ENCODE measurements at places on chromosomes 13 and 19.

DNA sequence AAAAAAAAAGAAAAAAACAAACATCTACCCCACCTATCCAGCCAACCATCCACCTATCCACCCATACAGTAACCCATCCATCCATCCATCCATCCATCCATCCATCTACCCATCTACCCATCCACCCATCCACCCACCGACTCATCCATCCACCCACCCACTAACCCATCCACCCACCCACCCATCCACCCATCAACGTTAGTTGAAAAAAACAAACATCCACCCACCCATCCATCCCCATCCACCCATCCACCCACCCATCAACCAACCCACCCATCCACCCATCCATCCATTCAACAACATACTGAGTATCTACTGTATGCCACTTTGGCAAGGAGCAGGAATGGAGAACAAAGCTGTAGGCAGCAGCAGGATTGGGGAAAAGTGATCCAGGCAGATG lies 6.1 kb upstream of the AP3D1 start:
- no peak for DNase-seq

DNA sequence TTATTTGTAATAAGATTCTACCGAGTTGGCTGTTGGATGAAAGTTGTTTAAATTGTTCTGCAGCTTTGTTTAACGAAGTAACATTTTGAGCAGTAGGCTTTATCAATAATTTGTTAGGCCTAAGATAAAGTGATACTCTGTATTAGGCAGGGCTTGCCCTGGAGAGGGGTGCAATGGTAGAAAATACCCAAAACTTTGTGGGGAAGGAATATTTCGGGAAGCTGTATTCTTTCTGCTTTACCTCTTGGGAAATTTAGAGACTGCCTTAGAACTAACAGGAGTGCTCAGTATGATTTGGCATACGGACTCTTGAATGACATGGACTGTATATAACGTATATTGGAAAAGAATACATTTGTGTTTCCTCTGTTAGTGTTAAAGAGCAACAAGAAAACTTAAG lies 2.5 kb downstream of the PDS5B start:
- no peak for DNase-seq

GRCh38 chr13:51913421-51914136 lies 51.8 kb downstream of the CCDC70 start:
- DNase-seq: no peak

- no peak for DNase-seq
Observed at GRCh38 chr19:51224163-51224641, 678 bp upstream of the CD33 start.

DNA sequence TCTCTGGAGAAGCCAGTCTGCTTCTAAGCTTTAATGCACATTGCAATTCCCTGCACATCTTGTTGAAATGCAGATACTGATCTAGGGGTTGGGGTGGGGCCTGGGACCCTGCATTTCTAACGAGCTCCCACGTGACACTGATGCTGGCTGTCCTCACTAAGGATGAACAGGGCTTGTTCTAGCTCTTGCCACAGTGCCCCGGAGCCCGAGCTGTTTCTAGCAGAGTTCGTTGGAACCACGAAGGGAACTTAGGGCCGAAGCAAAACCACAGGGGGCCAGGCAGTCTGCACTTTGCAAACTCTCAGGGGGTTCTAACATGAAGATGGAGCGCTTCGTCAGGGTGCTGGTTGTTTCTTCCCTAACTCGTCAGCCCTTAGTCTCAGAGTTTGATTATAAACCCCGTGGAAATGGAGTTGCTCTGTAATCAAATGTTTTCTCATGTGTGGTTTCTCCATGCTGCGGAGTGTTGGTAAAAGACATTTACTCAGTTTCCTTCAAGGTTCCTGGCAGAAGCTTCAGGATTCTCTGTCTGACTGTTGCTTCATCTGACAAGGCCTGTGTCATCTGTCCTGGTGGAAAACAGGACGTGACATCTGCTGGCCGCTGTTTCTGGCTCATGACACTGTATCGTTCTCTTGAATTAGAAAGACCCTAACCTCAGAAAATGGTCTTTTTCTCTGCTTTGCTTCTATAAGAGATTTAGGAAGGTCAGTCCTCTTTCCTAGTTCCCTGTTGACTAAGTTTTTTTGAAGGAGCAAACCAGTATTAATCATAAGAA lies 221.5 kb downstream of the TEX29 start:
- DNase-seq: no peak

DNA sequence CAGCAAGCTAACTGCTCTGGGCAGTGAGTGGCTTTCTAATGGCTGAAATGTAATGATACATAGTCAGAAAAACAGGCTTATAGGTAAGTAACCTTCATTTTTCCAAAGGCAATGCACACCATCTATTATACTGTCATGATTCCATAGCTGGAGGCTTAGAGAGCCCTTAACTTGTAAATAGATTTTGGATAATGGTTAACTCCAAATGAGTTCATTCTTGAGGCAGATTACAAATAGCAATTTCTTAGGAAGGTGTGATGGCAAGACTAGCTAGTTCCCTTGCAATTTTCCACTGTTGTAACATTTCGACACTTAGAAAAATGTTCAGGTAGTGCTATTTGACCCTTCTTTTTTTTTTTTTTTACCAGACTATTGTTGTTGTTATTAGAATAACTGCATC lies 789.8 kb upstream of the PCDH9 start:
- DNase-seq: no peak

GRCh38 chr19:32708457-32708856 lies 11.1 kb upstream of the TDRD12 start:
- no peak for DNase-seq

GRCh38 chr13:42971691-42972347 lies 20.2 kb downstream of the EPSTI1 start:
- DNase-seq: no peak

- DNase-seq: no peak
Observed at GRCh38 chr19:1183543-1184172, 9.6 kb upstream of the SBNO2 start.

GRCh38 chr19:48186015-48186414 lies 15.5 kb downstream of the ZSWIM9 start:
- DNase-seq: no peak

DNA sequence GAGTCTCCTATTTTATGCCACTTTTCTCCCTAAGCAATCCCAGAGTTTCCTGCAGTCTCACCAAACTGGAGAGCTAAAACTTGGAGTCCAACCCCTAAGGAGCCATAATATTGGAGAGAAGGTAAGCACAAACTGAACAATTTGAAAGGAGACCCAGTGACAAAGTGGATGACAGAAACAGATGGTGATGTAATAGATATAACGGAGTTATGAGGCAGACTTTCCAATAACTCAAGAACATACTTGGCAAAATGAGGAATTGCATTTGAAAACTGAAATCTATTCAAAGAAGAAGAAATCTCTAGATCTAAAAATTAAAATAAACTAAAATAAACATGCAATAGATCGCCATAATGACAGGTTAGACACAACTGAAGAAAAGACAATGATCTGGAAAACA lies 200.9 kb upstream of the MIR17HG start:
- no peak for DNase-seq

- no peak for DNase-seq
Observed at GRCh38 chr13:45678282-45678681, 23.8 kb upstream of the CBY2 start.

GRCh38 chr13:102401265-102401664 lies 583 bp downstream of the FGF14 start:
- no peak for DNase-seq

- DNase-seq: no peak
Observed at GRCh38 chr13:60379837-60380565, 17.0 kb upstream of the TDRD3 start.

DNA sequence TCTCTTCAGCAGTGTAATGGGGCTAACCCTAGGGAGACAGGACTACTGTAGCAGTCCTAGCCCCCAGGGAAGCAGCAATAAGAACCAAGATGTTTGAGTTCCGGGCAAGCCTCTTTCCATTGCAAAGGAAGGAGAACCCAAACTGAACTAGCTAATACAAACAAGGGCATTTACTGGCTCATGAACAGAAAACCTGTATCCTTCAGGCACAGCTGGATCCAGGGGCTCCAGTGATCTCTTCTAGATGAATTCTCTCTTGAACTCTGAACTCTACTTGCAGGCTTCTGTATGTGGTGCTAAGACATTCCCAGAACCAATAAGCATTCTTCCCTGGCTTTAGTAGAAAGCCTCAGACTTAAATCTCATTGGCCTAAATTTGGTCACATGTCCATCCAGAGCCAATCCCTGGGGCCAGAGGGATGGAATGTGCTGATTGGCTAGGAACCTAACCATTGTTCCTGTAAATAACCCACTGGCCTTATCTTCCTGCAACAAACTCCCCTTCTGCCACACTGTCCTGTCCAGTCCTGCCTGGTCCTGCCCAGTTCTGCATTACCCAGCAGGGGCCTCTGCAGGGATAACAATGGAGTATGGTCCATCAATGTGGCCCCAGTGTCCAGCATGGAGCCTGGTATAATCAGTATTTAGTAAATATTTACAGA lies 3.9 kb upstream of the PODNL1 start:
- DNase-seq: no peak

GRCh38 chr13:109371066-109371465 lies 415.3 kb downstream of the IRS2 start:
- DNase-seq: no peak

GRCh38 chr19:10621966-10622365 lies 3.4 kb upstream of the SLC44A2 start:
- DNase-seq: no peak

GRCh38 chr13:44806826-44807225 lies 182.4 kb downstream of the NUFIP1 start:
- DNase-seq: no peak

DNA sequence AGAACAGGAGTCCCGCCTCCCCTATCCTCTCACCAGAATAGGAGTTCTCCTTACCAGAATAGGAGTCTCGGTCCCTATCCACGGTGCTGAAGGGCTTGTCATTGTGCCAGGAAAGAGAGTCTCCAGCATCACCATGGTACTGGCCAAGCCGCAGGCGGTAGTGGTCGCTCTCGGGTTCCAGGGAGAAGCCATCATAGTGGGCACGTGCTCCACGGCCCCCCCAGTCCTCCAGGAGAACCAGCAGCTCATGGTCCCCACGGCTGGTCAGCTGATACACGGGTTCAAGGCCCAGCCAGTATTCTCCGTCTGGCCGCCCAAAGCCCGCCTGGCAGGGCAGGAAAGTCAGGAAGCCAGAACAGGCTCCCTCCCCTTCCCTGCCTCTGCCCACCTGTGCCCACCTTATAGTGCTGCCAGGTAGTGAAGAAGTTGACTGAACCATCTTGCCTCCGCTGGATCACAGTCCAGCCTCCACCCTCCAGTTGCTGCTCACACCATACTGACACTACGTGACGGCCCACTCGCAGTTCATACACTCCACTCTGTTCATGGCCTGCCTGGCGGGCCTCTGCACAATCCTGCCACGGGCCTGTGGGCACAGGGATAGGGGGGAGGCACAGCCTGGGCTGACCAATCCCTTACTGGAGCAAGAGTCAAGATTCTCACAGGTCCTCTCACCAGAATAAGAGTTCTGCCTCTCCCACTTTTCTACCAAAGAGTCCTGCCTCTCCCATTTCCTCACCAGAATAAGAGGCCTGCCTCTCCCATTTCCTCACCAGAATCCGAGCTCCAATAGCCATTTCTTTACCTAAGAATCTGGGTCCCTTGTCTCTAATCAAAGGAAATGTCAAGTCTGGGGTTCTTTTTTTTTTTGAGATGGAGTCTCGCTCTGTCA lies 7.4 kb downstream of the SHFL start:
- no peak for DNase-seq

GRCh38 chr13:80070024-80070703 lies 270.8 kb downstream of the SPRY2 start:
- DNase-seq: no peak

DNA sequence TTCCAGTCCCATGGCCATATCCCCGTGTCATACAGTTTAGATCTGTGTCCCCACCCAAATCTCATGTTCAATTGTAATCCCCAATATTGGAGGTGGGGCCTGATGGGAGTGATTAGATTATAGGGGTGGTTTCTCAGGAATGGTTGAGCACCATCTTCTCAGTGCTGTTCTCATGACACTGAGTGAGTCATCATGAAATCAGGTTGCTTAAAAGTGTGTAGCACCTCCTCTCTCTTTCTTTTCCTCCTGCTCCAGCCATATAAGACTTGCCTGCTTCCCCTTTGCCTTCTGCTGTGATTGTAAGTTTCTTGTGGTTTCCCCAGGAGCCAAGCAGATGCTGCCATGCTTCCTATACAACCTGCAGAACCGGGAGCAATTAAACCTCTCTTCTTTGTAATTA lies 197.8 kb downstream of the NALCN start:
- no peak for DNase-seq

- no peak for DNase-seq
Observed at GRCh38 chr19:372306-372890, 27.8 kb upstream of the MIER2 start.

DNA sequence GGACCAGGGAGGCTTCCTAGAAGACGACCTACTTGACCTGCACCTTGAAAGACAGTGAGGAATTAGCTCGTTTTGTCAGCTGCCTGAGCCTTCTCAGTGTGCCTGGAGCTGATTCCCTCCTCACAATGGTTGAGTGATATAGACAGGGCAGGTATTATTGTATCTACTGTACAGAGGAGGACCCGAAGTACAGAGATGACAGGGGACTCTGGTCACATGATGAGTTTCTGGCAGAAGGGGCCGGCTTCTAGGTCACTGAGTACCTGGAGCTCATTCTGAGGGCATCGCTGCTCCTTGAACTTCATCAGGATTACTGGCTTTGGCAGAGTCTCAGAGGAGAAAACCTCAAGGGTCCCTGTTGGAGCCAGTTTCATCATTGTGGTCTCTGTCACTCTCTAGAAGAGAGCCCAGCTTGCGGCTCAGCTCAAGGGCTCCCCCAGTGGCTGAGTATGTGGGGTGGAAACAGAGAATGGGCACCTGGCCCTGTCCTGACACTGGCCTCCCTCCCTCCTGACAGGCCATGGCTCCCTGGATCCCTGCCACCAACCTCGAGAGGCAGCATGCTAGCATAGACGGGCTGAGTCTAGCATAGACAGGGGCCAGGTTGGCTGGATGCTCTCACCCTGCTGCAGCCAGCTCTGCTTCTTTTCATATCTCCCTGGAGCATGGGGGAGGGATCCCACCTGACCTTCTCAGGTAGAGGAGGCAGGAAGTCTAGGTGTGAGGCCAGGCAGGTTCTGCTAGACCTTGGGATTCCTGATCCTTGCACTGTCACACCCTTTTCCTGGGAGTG lies 38.7 kb downstream of the NFIX start:
- DNase-seq: no peak
